Karpas-422 (cell line): ENCODE measurements at places on chromosomes 5 and 9.

DNA sequence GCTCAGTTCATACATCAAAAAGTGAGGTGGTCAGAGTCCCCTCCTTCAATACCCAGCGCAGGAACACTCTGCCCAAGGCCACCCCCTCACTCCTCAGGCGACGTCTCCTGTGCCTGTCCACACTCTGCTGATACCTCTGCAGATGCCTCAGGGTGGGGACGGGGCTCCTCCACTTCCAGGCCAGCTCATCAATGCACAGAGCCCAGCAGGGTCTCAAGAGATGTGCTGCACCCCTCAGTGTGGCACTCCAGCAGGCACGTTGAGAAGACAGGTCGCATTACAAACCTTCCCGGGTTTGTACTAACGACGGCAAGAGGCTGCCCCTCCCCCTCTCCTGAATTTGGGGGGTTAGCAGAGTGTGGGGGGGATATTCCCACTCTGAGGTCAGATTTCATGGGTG lies 128.5 kb downstream of the ZNF354C start:
- no peak for DNase-seq

- no peak for DNase-seq
Observed at GRCh38 chr9:71955300-71955915, 44.0 kb downstream of the C9orf85 start.

DNA sequence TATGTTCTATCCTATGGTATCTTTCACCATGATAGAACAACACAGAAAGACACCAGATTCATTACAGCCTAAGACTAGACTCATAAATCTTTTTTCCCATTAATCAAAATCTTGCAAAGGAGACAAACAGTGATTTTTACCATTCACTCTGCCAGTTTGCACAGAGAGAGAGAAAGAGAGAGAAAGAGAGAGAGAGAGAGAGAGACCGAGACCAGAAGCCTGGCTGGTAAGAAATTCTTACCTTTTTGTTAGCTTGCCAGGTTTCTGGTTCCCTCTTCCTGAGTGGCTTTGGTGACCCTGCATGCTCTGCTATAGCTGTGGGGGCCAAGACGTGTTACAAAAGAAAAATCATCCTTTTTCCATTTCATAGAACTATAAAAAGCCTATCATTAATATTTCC lies 18.6 kb downstream of the TMEM161B start:
- no peak for DNase-seq

- DNase-seq: no peak
Observed at GRCh38 chr9:99015890-99016289, 72.2 kb downstream of the COL15A1 start.

DNA sequence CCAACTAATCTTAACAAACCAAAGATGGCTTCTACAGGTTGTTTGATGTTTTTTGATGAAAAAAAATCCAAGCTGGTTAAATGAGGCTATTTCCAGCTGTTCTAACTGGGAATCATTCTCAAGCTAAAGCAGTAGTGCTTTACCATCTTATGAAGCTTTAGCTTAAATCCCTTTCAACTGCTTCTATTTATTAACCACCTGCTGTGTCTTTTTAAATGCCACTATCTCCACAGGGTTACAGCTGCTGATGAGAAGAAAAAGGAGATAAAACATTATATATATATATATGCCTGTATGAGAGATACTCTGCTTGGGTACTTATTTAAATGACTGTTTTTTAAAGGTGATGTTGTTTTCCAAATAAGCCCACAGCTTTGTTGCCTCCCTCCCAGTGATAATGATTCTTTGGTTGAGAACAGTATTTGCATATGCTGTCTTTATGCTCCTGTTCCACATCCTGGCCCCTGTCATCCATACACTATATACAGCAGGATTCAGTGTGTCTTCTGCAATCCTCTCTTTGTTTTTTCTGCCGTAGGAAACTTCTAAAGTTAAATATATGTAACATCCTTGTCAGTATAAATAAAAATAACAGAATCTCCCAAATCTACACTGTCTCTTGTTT lies 164.0 kb downstream of the PAM start:
- no peak for DNase-seq

GRCh38 chr5:54703565-54704255 lies 186.2 kb downstream of the SNX18 start:
- no peak for DNase-seq

DNA sequence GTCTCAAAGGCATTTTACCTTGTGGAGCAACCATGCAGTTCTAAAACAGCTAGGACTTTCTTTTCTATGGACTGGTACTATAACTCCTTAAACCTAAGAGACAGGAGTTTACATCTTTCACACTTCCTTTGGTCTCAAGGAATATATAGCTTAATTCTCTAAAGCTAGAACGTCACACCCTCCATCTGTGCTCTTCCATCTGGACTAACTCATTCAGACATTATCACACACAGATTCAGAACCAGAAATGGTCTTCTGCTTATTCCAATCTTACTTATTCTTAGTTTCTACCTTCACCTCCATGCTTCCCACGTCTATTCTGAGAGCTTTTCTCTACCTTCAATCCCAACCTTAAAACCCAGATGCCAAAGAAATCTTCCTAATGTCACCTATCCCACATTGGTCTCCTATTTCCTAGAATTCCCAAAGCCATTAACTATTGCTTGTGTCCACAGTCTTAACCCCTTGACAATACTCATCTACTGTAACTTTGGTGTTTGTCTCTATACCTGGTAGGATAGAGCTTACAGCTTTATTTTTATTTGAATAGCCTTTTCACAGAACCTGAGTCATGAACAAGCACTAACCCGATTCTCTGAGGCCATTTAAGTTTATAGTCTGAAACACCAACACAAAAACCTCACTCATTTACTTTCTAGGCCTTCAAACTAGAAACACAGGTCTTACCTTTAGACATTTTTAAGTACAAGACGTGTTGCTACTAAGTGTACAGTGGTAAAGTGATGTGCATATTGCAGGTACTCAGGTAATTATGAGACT lies 22.8 kb downstream of the CSNK1A1 start:
- no peak for DNase-seq

- DNase-seq: no peak
Observed at GRCh38 chr9:106893088-106893487, 30.1 kb downstream of the ZNF462 start.

DNA sequence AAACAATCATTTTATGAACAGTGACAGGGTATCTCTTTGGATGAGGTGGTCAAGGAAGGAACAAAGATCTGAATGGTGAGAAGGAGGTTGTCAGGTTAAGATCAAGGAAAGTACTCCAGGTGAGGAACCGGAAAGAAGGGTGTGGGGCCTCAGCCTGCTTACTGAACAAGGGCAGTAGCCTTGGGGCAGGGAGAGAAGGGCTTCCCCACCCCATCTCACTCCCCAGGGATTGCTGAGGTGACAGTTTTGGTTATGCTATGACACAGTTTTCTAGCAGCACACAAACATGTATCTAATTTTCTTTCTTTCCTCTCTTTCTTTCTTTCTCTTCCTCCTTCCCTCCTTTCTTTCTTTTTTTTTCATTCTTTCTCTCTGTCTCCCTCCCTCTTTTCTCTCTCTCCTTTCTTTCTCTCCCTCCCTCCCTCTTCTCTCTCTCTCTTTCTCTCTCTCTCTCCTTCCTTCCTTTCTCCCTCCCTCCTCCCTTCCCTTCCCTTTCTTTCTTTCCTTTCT lies 4.1 kb upstream of the HDHD3 start:
- no peak for DNase-seq

- DNase-seq: no peak
Observed at GRCh38 chr5:163163858-163164257, 273.5 kb upstream of the CCNG1 start.

DNA sequence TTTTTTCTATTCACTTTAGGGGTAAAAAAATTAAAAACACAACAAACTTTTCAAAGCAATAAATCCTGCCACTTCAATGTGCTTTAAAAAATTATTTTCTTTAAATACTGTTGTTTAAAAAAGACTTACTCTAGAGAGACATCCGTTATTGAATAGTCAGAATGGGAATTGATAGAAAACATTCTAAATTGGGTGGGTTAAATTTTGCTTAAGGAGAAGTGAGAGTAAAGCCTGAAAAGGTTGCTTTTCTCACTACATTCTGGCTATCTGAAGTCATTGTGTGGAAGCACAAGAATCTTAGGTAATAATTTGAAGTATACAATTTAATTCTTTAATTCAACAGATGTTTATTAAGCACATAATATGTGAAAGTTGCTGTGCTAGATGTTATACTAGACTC lies 509.3 kb downstream of the NR2F1-AS1 start:
- DNase-seq: no peak

DNA sequence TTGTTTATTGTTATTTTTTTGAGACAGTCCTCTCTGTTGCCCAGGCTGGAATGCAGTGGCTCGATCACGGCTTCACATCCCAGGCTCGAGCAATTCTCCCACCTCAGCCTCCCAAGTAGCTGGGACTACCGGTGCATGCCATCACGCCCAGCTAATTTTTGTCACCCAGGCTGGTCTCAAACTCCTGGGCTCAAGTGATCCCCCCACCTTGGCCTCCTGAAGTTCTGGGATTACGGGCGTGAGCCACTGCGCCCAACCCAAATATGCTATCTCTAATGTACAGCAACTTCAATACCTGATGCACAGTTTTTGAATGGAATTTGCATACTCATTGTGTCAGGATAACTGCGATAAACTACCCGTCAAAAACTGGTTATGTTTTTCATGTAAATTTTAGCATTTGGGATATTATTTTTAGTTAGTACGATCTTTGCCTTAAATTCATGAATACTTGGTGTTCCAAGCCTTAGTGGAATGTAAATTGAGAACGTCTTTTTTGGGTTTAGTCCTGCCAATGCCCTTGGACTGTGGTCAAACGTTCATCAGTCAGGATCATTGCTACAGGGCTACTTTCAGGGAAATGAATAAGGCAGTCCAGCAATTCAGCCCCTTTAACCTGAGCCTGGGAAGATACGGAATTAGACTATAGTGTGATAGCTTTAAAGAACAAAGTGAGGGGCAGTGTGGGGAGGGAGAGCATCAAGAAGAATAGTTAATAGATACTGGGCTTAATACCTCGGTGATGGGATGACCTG lies 4.4 kb downstream of the UGCG start:
- DNase-seq: no peak

GRCh38 chr5:180302256-180302655 lies 10.4 kb upstream of the MAPK9 start:
- no peak for DNase-seq
